NCI-H1092 (cell line): ENCODE measurements at places on chromosomes 6 and 20.

GRCh38 chr6:166277018-166277417, 31.2 kb downstream of the PRR18 start:
- no peak for DNase-seq

DNA sequence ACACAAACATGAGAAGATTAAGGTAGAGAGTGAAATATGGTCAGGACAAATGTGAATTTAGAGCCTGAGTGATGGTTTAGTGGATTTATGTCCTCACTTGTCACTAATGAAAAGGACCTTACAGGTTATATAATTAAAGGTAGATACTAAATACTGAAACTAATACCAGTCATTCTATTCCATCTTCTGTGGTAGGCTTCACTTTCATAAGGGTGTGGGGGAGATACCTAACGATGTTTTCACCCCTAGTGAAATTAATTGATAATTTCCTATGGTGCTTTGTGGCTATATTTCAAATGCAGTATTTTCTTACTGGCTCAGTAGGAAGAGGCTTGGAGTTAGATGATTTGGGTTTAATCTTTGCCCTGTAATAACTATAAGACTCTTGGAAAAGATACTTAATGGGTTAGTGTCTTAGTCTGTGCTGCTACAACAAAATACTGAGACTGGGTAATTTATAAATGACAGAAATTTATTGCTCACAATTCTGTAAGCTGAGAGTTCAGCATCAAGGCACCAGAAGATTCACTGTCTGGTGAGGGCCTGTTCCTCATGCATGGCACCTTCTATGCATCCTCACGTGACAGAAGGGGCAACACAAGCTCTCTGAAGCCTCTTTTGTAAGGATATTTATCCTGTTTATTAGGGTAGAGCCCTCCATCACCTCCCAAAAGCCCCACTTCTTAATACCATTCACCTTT, 21.3 kb downstream of the RNF217 start:
- DNase-seq = no peak

GRCh38 chr6:101400326-101401135, 7.0 kb downstream of the GRIK2 start:
- no peak for DNase-seq

DNA sequence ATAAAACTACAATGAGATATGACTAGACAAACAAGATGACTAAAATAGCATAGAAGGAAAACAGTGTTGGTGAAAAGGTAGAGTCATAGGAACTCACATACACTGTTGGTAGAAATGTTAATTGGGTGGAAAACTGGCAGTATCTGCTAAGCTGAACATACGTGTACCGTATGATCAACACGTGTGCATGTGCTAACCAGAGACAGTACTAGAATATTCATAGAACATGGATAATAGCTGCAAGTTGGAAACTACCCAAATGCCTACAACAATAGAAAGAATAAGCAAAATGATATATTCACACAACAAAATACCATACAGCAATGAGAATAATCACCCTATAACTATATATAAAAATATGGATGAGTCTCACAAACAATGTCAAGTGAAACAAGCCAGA, 184.0 kb downstream of the IBTK start:
- no peak for DNase-seq

DNA sequence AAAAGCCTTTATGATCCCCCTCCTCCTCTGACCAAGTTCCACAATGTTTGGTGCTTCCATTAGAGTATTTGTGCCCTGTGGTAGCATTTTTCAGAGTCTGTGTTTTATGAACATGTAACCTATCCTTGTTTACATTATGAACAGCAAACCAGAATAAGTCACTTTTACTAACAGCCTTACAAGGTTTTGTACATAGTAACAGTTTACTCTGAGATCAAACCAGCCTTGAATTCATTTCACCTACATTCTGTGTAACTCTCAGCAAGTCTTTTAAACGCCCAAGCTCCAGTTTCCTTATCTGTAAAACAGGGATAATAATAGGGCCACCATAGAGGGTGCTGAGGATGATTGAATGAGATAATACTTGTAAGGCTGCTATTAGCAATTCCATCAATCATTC, 175.0 kb downstream of the PHACTR1 start:
- no peak for DNase-seq

DNA sequence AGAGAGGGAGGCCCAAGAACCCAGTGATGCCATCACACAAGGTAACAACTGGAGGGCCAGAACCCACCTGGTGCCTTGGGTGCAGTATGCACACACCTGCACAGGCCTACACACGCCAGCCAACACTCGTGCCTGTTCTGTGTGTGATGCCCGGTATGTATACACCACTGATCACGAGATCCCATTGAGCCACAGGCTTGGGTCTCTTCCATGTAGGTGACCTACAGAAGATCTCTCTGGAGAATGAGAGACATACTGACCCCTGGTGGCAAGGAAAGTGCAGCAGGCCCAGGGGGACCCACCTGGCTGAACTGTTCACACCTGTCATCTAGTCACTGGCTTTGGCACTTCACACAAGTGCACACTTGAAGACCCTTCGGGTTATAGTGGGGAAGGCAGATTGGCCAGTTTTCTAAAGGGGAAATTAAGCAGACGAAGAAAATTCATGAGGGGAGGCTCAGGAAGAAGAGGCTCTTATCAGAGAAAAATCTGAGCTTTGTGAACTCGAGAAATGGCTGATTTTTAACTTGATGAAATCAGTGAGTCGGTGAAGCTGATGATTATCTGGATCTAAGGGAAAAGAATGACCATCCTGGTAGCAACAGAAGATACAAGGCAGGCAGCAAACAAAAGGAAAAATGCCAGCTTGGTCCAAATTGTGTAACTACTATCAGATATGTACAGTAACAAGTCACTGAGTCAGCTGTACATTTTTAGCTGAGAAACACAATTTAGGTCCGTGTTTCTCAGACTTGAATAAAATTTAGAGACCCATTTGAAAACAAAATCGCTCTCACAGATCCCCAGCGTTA, 69.1 kb upstream of the PBOV1 start:
- peak; percentile 24 for DNase-seq

DNA sequence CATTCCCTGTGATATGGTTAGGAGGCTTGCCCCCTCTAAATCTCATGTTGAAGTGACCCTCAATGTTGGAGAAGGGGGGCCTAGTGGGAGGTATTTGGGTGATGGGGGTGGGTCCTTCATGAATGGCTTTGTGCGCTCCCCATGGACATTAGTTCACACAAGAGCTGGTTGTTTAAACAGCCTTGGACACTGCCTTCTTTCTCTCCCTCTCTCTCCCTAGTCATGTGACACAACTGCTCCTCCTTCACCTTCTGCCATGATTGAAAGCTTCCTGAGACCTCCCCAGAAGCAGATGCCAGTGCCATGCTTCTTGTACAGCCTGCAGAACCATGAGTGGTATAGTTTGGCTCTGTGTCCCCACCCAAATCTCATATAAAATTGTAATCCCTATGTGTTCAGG, 117.2 kb upstream of the SLC22A16 start:
- no peak for DNase-seq

DNA sequence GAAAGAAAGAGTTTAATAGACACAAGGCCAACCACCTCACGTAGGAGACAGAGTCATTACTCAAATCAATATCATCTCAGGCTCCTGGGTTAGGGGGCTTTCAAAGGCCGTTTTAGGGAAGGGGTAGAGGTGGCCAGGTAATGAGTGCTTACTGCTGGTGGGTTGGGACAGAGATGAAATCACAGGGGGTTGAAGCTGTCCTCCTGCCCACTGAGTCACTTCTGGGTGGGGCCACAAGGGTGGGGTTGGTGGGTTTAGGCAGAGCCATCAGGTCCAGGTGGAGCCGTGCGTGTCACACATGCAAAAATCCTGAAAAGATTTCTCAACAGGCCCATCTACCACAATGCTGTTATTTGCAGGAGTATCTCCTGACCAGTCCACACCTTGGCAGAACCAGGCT, 167.0 kb upstream of the EXOC2 start:
- DNase-seq = no peak

GRCh38 chr6:147950623-147950987, 392.0 kb upstream of the SASH1 start:
- no peak for DNase-seq

DNA sequence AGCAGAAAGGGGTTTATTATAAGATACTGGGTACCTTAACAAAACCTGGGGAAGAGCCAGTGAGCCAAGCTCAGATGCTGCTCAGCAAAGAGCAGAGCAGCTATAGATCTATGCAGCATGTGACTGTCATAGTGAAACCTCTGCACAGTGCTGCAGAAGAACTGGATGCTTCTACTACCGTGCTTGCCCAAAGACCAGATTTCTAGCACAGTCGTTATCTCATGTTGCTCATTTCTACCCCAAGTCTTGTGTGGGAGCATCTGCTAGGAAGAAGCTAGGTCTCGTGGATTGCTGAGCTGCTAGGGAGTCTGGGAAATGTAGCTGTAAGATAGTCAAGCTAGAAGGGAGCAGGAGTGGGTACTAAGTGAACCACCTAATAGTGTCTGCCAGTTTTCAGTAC, 31.7 kb upstream of the GNRH2 start:
- DNase-seq = no peak

- no peak for DNase-seq
Measured at GRCh38 chr6:55833284-55833683, 42.1 kb downstream of the BMP5 start.

DNA sequence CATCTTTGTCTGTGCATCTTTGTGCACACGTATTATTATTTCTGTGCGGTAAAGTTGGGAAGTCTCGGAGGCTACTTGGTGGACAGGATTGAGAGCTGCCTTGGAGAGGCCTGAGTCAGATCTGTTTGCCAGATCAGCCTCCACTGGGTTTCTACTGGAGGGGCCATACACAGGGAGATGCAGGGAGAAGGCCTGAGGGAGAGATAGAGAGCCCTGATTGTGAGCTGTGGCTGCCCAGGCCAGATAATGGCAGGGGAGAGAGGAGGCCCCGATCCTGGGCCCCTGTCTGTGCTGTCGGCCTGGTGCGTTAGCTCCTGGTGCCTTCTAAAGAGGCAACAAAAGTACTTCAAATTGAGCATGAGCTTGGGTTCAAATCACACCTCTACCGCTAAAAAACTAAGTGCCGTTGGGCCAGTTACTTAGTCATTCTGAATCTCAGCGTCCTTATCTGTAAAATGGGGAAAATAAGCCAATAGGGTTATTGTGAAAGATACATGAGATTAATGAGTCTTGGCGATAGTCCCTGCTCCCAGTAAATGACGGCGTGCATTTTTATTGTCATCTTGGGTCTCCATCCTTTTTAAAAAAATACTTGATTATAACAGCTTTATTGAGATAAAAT, 27.6 kb upstream of the ADA start:
- DNase-seq = no peak

- peak; percentile 69 for DNase-seq
Measured at GRCh38 chr6:157229132-157229618, 94.1 kb downstream of the TMEM242 start.

DNA sequence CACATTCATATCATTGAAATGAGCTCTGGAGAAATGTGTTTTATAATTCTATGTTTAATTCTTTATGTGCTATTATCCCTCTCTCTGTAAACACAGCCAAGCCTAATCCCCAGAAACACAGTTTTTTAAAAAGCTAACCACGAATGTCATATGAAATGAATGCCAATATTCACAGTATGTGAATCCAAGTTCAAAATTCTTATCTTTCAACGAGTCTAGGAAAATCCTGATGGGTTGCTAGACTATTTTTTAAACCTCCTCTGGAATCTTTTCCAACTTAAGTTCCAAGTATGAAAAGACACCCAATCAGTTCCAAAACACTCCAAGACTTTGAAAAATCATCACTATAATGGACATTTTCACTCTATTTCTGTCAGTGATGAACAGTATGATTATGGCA, 689.3 kb downstream of the HACE1 start:
- DNase-seq = no peak

DNA sequence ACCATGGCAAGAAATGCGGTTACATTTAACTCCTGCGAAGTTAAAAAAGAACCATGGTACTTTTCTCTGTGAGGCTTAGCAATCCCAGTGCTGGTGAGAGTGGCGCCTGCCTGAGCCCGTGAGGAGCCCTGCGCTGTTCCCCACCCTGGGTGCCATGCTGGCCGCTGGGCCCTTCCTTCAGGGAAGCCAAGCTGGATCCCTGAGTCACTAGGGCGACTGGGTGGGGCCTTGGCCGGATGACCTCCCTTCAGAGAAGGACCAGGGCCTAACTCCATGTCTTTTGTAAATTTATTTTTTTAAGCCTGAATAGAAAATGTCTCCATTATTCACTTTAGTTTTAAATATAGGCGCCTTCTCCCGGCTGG, 209.1 kb downstream of the ERMARD start:
- no peak for DNase-seq
